ENCODE measurements at places on chromosomes 7 and 10.

DNA sequence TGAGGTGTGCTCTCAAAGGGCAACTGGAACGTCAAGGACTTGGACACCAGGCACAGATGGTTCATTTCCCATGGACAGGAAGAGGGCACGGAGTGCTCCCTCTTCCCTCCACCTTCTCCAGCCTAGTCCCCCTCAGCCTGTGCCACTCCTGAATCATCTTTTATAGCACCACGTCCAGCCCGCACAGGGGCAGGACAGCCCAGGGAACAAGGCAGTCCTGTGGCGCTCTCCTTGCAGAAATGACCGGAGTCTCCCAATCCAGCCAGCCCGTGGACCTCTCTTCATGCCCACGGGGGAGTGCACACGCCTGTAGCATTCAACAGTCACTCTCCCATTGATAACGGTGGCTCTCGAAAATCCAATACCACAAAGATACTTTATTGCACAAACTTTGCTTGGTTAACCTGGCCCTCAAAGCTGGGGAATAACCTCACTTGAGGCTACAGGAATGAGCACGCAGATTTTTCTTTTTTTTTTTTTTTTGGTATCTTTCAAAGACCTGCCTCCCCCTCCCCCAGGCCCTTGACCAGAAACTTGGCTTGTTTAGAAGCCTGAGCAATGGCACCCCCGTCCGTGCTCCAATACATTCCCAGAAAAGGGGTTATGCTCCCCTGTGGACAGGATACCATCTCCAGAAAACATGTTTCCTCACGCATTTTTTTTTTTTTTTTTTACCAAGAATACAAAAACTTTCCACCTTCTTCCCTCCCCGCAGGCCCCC, 733 bp downstream of the PRKCQ start:
- no peak for DNase-seq

DNA sequence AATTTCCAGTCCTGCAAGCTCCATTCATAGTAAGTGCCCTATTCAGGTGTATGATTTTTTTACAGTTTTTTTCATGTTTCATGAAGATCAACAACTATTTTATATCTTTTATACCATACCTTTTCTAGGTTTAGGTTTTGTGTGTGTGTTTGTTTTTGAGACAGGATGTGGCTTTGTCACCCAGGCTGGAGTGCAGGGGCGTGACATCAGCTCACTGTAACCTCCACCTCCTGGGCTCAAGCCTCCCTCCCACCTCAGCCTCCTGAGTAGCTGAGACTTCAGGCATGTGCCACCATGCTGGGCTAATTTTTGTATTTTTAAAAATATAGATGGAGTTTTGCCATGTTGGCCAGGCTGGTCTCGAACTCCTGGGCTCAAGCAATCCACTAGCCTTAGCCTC, 35.0 kb downstream of the ARMH3 start:
- DNase-seq: no peak

- DNase-seq: no peak
These were observed 52.7 kb downstream of the DENND11 start for GRCh38 chr7:141649137-141649864.

- no peak for DNase-seq
These were observed 70.1 kb upstream of the RAB18 start for GRCh38 chr10:27433976-27434375.

- no peak for DNase-seq
These were observed 129.2 kb downstream of the TES start for GRCh38 chr7:116339564-116339963.

- no peak for DNase-seq
These were observed 219.0 kb upstream of the CSTF2T start for GRCh38 chr10:51918440-51918839.

- DNase-seq: no peak
These were observed 198.8 kb upstream of the KLF14 start for GRCh38 chr7:130932667-130933432.

DNA sequence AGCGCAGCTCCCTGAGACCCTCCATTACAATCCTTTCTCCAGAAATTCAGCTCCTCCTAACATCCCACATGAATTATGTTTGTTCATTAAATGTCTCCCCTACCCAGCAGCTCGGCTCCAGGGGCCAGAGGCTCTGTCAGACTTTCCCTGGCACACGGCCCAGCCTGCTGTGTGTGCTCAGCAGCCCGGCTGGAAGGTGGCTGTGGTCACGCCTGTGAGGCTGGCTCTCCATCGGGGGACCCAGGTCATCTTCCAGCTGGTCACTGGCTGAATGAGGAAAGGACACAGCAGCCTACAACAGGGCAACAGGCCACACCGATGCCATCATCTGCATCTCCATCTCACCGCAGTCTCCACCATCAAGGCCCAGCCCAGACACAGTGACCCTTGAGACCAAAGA, 219.8 kb downstream of the MAD1L1 start:
- DNase-seq: no peak

Measured in GM12892 (cell line).